ACHN (cell line): ENCODE measurements at places on chromosomes 3 and 15.

DNA sequence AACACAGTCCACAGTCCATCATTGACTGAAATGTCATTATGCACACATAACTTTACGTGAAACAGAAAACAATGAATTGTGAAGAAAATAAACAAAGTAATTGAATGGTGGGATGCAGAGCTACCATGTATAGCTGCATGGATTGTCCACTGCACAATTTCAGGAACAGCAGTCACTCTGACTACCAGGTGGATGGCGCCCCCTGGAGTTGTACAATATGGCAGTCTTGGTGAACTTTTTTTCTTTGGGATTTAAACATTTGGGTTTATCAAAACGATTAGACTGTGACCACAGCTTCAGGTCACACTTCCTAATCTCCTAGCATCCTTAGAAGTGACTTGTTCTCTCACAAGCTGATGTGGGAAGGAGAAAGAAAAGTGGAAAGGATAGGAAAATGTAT is 48.9 kb upstream of the TCF12 start:
- peak; percentile 49 for DNase-seq

GRCh38 chr15:76377751-76378150 is 41.2 kb downstream of the ISL2 start:
- DNase-seq = no peak

DNA sequence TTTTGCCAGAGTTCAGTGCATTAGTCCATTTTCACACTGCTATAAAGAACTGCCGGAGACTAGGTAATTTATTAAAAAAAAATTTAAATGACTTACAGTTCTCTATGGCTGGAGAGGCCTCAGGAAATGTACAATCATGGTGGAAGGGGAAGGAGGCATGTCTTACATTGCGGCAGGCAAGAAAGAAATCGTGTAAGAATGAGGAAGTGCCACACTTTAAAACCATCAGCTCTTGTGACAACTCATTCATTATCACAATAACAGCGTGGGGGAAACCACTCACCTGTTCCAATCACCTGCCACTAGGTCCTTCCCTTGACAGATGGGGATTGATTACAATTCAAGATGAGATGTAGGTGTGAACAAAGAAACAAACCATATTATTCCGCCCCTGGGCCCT is 1361.4 kb downstream of the NSUN3 start:
- DNase-seq = no peak

DNA sequence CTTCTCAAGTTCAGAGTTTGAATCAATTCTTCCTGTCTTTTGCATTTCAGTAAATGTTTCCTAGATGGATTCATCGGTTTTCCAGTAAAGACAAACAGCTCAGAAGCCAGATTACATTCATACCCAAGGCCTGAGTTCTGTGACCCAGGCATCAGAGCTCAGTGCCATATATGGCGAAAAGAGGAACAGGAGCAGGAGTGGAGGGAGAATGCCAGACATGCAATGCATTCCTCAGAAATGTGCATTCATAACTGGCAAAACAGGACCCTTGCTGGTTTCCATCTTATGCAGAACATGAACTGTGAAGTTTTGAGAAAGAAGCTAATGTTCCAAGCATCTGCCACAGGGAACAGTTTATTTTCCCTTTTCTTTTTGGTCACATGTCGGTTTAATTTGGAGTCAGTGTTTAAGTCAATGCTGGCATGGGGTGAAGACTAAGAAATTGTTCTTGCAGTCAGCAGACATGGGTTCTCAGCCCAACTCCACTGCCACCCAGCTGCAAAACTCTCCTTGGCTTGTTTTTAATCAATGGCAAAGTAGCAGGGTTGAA is 116.5 kb downstream of the LPP start:
- peak; percentile 86 for DNase-seq

DNA sequence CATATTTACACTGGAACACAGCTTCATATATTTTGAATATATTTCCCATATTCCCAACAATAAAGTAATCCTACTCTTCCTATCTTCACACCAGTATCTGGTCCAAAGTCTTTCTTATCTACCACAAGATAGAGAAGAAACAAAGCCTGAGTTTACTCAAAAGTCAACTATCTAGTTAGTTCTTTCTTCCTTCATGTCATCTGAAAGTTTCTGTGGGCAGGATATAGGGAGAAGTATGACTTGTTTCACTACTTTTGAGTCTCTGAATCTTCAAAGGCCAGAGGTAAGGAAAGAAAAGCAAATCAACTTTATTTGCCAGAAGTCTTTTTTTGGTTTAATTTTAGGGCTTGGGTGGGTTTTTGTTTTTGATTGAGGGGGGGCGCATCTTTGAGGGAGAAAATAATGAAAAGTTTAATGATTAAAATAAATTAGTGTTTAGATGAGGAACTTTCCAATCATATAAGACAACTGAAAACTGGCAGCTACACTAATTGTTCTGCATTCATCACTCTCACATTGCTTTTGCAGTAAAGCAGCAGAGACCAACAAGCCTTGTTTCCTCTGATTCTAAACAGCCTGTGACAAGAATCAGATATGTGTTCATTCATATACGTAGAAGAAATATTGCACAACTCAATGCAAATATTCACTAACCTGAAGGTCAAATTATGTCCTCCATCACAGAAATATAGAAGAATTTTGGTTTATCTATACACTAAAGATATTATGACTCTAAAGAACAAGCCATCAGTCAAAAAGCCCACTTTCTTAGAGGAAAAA is 421.4 kb downstream of the SHQ1 start:
- DNase-seq = no peak

DNA sequence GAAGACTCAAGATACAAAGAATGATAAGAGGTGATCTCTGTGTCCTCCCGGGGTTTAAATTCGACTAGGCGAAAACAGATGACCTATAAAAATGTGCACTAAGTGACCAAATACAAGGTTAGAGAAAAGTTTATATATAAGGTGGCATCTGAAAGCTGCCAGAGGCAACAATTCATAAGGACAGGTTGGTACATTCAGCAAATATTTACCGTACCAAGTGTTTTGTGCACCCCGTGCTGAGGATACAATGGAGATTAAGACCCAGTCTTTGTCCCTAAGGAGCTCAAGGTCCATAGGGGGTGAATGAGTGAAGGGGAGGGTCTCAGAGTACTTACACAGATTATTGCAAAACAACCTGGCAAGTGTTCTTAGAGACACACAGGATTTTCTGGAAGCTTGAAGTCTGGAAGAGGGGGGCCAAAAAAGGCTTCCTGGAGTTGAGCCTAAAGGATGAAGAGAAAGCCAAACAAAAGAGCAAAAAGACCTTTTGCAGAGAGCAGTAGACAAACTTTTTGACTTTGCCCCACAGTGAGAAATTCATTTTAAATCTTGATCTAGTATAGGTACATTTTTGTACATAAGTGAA is 71.4 kb upstream of the LRIG1 start:
- DNase-seq = no peak

GRCh38 chr3:19668163-19668562 is 265.9 kb downstream of the EFHB start:
- no peak for DNase-seq

DNA sequence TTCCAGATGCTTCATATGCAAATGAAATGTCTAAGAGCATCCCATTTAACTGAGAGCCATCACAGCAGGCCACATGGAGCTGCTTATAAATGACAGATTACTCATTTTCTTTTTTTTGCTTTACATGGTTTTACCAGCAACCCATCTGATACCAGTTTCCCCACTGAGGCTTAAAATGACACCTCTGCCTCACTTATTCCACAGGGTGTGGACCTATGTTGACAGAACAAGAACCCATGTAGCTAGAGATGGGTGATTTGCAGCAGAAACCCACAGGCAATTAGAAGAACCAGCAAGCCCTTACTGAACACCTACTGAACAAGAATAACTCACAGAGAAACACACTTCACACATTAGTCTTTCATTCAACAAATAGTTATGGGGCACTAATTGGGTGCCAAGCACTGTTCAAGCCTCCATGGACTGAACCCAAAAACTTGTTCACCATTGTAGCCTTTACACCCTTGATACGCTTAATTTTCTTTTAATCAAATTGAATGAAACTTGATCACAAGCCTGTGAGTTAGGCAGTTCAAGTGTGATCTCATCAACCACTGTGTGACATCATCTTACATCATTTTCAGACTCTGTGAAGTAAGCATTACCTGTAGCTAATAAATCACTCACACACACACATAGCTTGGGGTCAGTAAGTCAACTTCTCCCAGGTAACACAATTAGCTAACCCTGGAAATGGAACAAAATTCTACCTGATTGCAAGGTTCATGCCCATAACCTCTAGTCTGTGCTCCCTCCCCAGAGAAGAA is 45.4 kb downstream of the MAGI1 start:
- no peak for DNase-seq

DNA sequence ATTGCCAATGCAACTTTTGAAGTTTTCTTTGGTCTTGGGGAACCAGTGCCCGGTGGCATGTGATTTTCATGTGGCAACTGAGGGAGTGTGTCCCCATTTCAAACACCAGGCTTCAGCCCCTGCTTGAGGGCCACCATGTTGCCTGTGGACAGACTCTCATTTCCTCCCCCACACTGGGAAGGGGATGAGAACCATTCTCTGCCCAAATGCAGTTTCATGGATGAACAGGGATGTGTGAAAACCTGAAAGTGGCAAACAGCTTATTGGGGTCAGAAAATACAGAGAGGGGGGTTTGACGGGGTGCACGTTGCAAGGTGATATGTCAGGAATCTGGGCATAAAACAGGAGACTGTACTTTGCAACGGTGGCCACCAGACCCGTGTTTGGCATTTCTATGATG is 6.3 kb downstream of the FAM107A start:
- DNase-seq = no peak

- DNase-seq = no peak
Measured at GRCh38 chr3:186152889-186153292, 44.0 kb upstream of the ETV5 start.
